Osteoblast (primary cell): ENCODE measurements at places on chromosomes 11 and 22. TPM values are rescaled to one million over a fixed set of nuclear protein-coding genes. Genes with fewer than 3 reads are reported as not detected.
A peak's percentile ranks its signal among the peaks of the same experiment; 100 is the strongest.

DNA sequence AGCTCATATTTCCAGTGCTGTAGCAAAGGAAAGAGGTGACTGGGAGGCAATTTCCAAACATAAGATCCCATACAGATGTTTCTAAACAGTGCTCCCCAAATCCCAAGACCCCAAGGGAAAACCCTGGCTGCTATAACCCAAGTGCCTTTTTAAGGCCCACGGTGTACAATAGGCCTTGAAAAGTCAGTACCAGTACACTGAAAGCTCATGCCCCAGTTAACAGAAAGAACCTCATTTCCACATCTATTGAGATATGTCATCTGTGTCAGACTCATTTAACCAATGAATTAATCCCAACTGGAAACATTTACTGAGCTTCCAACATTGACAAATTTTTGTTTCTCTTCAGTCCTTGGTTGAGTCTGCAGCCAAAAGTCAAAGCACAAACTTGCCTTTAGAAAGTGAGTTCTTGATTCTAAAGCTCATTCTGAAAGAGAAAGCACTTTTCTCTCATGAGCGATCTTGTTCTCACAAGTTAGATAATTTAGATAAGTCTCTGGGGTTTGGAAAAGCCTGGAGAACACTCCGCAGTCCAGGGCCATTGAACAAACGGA is 239.8 kb upstream of the ARHGAP20 start:
- DNase-seq: no peak

DNA sequence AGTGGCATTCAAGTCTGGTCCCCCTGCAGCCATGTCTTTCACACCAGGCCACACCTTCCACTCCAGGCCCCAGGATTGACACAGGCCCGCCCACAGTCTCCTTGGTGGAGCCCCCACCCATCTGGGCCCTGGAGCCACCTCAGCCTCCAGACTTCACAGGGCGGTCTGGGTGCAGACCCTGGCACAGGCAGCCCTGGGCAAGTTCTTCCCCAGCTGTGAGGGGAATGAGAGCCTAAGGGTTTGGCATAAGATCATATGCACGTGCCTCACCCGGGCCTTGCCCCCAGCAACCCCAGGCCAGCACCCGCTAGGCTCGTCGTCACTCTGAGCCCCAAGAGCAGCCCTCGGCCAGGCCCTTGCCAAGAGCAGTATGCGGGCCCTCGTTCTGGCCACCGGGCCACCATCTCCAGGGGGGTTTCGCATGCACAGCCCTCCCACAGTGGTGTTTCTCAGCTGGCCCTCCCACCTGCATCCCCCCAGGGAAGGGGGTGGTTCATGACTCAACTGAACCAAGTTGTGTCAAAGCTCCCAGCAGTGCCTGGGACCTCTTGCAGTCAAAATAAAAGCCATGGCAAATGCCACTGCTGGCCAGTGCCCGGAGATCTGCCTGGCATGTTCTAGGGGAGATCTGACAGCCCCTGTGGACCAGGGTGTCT is 70.4 kb upstream of the KCNQ1OT1 start:
- DNase-seq: peak; percentile 66

- no peak for DNase-seq
Measured at GRCh38 chr22:36900880-36901279, 12.5 kb upstream of the CSF2RB start.

RASGRP2 gene
- total RNA-seq: 0.29 TPM in 1 of 2 replicates, not detected in the other

CLCF1 gene
- total RNA-seq: 6.2 and 6.9 TPM in 2 replicates

MISFA gene
- total RNA-seq: under 0.01 and 0.29 TPM in 2 replicates
